ENCODE measurements at places on chromosomes 11 and 22.

DNA sequence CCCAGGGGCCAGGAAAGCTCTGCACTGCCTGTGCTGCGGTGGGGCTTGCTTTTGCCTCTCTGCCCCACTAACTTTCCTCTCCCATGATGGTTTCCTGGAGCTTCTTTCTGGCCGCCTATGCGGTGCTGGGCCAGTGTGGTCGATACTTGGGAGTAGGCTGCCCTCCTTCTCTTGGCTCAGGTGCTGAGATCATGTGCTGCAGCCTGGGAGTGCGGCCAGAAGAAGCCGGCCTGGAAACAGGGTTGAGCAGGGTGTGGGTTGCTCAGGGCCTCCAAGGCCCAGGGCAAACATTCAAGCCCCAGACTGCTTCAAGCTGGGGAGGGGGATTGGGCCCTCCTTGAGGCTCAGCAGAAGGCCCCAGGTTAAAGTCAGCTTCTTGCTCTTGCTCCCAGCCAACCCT lies 125.0 kb downstream of the NTM start:
- DNase-seq, result no peak

GRCh38 chr11:12287009-12287373 lies 90.4 kb upstream of the PARVA start:
- no peak for DNase-seq

GRCh38 chr11:11125618-11126017 lies 227.4 kb downstream of the CSNK2A3 start:
- DNase-seq, result no peak

DNA sequence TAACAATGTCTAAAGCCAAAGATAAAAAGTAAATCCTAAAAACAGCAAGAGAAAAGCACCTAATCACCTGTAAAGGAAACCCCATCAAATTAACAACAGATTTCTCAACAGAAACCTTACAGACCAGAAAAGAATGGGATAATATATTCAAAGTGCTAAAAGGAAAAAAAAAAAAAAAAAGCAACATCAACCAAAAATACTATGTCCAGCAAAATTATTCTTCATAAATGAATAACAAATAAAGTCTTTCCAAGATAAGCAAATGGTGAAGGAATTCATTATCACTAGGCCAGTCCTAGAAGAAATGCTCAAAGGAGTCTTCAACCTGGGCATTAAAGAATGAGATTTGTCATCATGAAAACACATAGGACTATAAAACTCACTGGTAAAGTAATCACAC lies 192.0 kb upstream of the UBASH3B start:
- no peak for DNase-seq

DNA sequence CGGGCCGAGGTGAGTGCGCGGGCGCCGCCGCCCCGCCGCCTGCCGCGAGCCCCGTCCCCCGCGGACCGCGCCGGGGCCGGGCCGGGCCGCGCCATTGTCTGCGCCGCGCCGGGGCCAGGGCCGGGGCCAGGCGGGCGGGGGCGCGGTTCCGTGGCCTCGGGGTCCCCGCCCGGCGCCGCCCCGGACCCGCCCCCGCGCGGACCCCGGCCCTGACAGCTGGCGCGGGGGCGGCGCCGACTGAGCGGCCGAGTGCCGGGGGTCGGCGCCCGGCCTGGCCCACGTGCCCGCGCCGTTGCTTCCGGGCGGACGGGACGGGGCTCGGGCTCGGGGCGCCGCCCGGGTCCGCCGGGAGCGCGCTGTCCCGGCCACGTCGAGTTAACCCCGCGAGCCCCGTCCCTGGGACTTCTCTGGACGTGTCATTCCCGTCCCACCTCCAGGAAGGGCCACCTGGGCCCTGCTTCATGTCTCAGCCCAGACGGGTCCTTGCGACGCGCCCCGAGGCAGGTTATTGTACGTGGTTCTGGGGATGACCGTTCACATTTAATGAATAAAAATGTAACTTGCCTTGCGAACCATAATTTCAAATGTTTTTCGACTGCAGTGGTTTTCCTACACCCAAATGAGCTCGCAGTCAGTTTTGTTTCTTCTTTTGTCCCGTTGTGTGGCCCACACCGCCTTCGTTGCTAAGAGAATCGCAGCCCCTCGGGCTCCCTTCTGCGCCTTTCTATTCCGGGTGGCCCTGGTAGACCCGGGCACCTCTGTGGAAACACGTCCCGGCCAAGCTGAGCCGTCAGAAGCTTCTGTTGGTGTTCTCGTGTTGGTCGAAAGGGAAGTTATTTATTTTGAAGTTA lies 562 bp downstream of the ZBED4 start:
- no peak for DNase-seq

- DNase-seq, result no peak
These were observed 36.3 kb downstream of the CSTPP1 start for GRCh38 chr11:46972821-46973220.

GRCh38 chr11:33383075-33383919 lies 126.1 kb downstream of the HIPK3 start:
- DNase-seq, result no peak

- no peak for DNase-seq
These were observed 6.3 kb downstream of the KCNJ1 start for GRCh38 chr11:128860571-128861361.

DNA sequence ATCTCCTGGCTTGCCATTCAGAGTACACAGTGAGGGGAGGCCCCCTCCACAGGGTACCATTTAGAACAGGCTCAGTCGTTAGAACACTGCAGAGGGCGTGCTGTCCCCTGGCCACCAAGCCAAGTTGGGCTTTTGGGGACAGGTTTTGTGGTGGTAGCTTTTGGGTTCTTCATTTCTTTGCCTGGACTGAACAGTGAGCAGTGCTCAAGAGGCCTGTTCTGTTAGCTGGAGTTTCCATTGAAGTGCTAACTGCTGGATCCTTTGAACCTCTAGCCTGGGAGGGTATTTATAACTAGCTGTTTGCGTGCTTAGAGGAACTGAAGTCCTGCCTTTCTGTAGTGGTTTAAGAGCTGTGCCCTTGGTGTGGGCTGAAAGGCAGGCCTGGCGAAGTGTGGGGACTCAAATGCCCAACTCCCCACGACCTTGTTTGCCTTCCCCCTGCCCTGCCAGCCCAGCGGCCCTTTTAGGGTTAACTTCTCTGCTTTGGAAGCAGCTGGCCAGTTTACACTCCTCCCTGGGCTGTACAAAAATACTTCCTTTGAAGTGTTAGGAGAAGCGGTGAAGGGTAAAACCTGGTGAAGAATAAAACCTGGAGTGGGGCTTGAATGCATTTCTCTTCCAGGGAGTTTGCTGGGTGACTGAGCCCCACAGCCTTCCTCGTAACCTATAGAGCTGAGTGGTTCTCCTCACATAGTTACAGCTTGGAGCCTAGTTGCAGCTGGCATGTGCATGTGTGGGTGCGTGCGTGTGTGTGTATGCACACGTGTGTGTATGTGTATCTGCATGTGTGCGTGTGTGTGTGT lies 34.6 kb downstream of the ZNRF3 start:
- DNase-seq, result no peak

DNA sequence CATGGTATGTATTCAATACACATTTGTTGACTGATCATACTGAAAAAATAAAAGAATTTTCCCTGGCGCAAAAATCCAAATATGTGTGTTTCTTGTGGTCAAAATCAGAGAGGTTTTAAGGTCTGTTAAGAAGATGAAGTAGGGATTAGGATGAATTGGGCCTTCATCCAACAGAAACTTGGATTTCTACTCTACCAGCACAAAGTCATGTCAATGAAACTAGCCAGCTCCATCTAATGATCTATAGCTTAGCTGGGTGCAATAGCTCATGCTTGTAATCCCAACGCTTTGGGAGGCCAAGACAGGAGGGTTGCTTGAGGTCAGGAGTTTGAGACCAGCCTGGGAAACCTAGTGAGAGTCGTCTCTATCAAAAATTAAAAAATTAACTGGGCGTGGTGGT lies 65.5 kb downstream of the USP35 start:
- no peak for DNase-seq

- peak; percentile 83 for DNase-seq
These were observed at the start of gene FAM89B for GRCh38 chr11:65572356-65573051. Gene FAM89B, plus strand, starts transcription at chr11:65572538. Its CDS starts 132 bp downstream, at chr11:65572670.

- no peak for DNase-seq
These were observed 93.5 kb downstream of the COMMD9 start for GRCh38 chr11:36195496-36196354.

GRCh38 chr11:44437122-44437521 lies 127.2 kb upstream of the ALX4 start:
- no peak for DNase-seq

GRCh38 chr11:11372461-11372860 lies 19.4 kb upstream of the CSNK2A3 start:
- DNase-seq, result no peak

DNA sequence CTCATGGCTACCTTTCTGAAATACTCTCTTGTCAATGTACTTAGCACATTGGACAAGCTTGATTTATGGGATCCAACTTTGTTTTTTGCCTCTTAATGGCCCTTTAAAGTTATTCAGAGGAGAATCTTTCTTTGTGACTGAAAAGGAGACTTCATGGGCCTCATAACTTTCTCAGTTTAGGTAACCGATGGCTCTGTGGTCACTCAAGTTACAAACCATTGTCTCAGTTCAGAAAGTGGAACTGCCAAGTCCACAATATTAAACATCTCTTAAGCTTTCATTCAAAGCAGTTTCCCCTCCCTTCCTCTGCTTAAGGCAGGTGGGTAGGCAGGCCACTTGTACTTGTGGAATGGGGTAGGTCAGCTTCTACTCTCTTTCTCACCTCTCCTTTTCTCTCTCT lies 12.3 kb upstream of the ARL14EP start:
- no peak for DNase-seq

DNA sequence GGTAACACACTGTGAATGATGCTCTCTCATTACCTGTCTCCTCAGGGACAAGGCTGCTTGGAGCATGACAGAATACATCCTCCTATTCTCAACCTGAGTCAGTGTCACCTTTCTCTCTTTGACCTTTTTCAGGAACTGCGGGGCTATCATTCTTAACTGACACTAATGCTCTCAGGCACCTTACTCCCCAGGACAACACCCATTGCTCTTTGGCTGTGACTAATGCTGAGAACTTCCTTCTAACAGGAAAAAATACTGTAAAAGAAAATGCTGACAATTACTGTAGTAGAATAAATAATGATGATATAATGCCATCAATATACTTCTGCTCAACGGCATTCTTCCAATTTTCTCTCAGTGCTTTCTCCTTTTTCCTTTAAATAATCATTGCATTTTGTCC lies 2082.7 kb upstream of the RAG2 start:
- DNase-seq, result no peak

DNA sequence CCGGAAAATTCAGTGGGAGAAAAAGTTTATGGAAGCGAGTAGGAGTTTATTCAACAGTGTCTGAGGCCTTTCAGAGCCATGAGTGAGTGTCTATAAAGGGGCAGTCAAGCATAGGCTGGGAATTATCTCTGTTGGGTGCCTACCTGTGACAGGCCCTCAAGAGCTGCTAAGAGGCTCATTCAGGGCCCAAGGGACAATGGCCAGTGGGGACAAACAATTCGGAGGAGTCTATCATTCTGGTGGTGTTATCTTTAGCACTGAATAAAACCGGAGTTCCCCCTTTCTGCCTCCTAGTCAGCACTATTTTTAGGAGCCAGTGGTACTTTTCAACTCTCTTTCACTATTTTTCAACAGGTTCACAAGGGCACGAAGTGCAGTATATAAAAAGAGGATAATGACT lies 89.5 kb upstream of the HTATIP2 start:
- DNase-seq, result no peak

DNA sequence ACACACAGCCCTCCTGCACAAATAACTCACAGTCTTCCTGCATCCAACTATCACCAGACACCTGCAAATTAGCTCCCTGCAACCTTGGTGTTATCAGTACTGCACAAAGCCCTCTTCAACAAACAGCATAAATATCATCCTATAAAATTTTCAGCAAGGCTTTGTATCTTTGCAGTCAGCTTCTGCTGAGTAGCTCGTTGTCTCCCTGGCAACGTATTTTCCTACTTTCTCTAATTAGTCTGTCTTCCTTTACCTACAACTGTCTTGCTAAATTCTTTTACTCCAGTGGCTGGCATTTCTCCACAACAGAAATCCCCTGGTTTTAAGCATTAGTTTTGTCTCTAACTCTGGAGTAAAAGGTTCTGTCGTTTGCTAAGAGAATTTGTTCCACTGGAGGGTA lies 3.9 kb downstream of the OR8D4 start:
- no peak for DNase-seq

DNA sequence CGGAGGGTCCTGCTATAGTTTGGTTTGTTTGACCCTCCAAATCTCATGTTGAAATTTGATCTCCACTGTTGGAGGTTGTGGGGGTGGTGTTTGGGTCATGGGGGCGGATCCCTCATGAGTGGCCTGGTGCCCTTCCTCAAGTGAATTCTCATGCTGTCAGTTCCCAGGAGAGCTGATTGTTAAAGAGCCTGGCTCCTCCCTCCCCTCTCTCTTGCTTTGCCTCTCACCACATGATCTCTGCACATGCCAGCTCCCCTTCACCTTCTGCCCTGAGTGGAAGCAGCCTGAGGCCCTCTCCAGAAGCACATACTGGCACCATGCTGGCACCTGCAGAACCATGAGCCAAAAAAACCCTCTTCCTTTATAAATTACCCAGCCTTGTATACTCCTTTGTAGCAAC lies 7.1 kb downstream of the TSPAN18 start:
- DNase-seq, result no peak

DNA sequence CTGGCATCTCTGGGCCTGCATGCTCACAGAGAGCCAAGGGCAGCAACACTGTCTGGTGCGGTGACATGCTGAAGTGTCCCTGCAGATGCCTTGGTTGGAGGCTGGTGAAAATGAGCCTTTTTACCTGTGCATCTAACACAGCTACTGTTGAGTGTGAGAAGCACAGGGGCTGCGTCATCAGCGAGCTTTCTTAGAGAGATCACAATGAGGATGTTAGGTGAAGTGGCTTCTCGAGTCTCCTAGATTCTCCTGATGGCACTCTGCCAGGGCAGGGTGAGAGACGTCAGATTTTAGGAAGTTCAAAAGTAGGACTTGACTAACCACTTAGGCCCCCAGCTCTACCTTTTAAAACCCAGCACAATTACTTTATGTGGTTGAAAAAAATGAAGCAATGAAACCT lies 3.6 kb upstream of the SLC15A3 start:
- DNase-seq, result no peak

DNA sequence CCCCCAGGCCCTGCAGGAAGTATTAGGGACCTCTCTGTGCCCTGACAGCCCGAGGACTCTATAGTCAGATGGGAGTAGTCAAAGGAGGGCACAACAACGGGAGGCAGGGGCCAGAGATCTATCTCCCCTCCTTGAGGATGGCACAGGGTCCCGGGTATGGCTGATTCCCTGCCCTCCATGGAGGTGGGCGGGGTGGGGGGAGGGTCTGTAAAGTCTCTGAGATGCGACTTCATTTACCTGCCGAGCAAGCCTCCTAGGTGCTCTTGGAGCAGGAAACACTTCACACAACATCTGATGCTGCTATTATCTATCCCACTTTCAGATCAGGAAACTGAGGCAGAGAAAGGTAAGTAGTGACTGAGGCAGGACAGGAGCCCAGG lies 769 bp upstream of the CDC42EP1 start:
- DNase-seq, result no peak

GRCh38 chr11:4890279-4890678 lies 8.6 kb downstream of the OR51T1 start:
- DNase-seq, result no peak

- DNase-seq, result no peak
These were observed 491.5 kb upstream of the LUZP2 start for GRCh38 chr11:24005202-24005876.

GRCh38 chr11:16881074-16881709 lies 133.0 kb downstream of the PLEKHA7 start:
- DNase-seq, result no peak

All from activated CD8-positive, alpha-beta memory T cell treated with anti-CD3 and anti-CD28 coated beads for 1 hour (primary cell).